Activated CD4-positive, alpha-beta T cell treated with anti-CD3 and anti-CD28 coated beads, Interleukin-2, amount 50 U/mL, for 48 hours (primary cell): ENCODE measurements at places on chromosomes 3 and 15.

GRCh38 chr3:132605374-132605792 is 8.3 kb downstream of the ACKR4 start:
- DNase-seq, result no peak

GRCh38 chr3:182473191-182473710 is 320.1 kb upstream of the ATP11B start:
- DNase-seq, result no peak

DNA sequence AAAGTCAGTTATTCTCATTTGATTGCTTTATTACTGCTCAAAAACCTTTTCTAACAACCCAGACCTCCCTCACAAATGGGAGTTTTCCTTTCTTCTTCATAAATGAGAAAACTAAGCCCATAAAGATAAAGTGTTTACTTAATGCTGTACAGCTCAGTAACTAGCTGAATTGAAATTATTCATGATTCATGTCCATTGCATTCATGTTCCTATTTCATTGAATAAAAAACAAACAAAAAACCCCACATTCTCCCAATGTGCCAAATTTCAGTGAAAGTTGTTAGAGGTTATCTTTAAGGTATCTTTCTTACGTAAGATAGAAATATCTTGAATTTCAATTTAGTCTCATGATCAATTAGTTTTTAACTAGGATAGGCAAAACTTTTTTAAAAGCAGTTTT is 2.8 kb downstream of the PLSCR2 start:
- no peak for DNase-seq

- no peak for DNase-seq
Measured at GRCh38 chr15:46386356-46386755, 751.5 kb downstream of the SQOR start.

DNA sequence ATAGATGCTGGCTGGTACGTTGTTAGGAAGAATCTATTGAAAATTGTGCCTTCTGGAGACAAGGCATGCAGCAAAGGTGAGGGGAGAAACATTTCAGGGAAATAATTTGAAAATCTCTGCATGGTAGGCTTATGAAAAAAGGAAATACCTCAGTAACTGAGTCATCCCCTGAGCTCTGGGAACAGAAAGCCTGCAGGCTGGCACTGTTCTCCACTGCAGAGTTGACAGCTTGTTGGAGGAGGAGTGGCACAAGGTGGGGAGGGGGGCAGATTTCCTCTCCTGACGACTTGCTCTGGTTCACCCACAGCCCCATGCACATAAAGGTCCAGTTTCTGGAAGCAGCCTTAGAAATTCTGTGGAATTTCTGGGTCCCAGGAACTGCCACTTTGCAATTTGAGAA is 179.4 kb downstream of the ABHD5 start:
- no peak for DNase-seq

- no peak for DNase-seq
Measured at GRCh38 chr15:31098953-31099740, 2.4 kb downstream of the TRPM1 start.

DNA sequence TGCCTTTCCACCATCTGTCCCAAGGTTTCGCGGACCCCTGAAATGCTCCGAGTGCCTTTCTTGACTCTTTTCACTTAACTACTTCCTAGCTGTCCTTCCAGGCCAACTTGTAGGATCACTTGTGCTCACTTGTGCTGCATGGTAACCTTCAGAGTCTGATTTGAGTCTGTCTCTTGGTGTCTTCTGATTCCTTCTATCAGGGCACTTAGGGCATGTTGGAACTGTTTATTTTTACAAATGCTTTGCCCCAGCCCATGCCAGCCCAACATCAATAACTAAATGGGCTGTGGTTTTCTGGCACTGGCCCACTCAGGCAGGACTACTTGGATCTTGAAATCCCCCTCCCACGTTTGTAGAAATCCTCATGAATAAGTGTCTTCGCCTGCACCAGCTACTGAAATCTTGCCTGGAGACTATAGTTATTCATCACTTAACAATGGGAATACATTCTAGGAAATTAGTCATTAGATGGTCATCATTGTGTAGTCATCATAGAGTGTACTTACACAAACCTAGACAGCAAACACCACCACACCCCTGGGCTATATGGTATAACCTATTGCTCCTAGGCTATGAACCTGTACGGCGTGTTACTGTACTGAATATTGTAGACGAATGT is 123.1 kb upstream of the STRIT1 start:
- DNase-seq, result no peak

DNA sequence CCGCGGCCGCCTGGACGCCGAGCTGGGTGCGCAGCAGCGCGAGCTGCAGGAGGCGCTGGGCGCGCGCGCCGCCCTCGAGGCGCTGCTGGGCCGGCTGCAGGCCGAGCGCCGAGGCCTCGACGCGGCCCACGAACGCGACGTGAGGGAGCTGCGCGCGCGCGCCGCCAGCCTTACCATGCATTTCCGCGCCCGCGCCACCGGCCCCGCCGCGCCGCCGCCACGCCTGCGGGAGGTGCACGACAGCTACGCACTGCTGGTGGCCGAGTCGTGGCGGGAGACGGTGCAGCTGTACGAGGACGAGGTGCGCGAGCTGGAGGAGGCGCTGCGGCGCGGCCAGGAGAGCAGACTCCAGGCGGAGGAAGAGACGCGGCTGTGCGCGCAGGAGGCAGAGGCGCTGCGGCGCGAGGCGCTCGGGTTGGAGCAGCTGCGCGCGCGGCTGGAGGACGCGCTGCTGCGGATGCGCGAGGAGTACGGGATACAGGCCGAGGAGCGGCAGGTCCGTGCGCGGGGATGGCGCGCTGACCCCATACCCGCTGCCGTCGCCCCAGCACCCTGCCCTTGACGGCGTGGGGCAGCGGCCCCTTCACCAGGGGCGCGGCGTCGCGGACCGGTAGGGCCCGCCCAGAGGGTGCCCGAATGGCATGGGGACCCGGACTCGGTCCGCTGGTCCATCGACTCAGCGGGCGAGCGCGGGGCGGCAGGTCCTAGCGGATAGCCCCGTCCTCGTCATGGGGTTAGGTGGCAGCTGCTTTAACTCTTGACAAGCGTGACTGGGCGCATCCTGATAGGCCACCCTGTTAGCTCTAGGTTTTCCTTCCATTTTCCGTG is 848 bp downstream of the SYNM start:
- peak; percentile 46 for DNase-seq

DNA sequence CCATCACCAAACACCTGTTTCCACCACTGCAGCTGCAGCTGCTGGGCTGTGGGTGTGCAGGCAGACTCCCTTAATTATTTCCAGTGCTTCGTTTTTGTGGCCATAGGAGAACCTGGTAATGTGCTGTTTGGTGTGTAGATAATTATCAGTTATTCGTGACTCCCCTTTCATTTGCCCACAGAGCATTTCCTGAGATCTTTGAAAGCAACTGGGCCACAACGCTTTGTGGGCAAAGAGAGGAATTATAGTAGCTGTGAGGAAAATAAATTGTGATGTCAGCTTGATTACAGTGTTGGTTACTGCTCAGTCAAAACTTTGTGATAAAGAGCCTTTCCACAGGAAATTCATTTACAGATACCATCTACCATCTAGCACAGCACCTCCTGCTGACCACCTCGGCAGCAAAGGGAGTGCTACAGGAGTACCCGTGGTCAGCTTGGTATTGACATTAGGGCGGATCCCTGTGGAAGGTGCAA is 193.3 kb upstream of the SLCO3A1 start:
- DNase-seq, result no peak

- no peak for DNase-seq
Measured at GRCh38 chr3:96814651-96815567, 515 bp downstream of the EPHA6 start.

DNA sequence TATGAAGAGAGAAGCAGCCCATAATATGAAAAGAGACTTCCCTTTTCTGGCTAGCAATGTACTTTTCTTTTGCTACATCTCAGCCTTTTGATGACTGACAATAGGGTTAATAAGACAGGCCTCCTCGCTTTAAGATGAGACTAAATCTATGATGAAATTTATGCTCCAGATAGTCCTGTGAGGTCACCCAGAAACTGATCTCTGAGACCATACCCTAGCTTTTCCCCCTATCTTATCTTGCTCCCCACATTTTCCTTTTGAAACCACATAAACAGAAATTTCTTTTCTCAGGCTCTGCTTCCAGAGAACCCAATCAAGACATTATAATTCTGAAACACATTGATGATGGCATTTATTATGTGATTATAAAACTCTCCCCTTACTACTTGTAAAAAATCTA is 168.8 kb upstream of the CADM2 start:
- no peak for DNase-seq

GRCh38 chr3:15667484-15667883 is 65.9 kb downstream of the BTD start:
- no peak for DNase-seq

DNA sequence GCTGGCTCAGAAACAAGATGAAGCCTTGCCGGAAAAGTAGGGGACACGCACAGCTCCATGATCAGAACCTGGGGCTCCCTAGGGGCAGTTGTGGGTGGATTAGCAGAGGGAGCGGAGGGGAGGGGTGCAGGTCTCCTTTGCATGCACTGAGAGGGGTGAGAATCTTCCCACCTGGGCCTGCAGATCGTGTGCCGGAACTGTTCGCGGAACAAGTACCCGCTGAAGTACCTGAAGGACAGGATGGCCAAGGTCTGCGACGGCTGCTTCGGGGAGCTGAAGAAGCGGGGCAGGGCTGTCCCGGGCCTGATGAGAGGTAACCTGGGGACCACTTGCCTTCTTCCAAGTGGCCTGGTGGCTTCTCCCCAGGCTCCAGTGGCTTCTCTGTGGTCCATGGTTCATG is 24.5 kb upstream of the NR2C2 start:
- DNase-seq, result no peak

DNA sequence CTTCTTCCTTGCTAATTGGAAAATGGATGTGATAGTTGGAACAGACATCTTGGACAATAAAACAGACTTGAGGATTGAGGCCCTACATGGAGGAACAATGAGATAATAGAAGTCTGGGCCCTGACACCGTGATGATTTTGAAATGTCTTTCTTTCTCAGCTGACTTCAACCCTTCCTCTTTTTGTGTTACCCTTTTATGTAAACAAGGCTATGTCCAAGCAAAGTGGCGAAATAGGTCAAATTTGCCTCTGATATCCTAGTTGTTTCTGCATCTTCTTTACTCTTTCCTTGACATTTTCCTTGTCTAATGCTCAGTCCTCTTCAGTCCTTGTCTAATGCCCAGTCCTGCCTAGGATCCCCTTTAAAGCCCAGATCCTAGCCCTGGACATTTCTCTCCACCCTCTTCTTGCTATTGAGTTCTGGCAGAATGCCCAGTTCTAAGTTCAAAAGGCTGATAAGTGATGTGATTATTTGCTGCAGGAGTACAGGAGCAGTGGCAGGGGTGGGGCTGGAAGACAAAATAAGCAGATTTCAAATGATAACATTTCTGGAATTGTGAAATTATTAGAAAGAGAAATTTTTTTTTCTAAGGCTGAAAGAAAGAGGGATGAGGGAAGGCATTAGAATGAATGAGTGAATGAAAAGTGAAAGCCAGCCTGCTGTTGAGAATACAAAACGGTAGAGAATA is 6.5 kb upstream of the VPS8 start:
- no peak for DNase-seq

DNA sequence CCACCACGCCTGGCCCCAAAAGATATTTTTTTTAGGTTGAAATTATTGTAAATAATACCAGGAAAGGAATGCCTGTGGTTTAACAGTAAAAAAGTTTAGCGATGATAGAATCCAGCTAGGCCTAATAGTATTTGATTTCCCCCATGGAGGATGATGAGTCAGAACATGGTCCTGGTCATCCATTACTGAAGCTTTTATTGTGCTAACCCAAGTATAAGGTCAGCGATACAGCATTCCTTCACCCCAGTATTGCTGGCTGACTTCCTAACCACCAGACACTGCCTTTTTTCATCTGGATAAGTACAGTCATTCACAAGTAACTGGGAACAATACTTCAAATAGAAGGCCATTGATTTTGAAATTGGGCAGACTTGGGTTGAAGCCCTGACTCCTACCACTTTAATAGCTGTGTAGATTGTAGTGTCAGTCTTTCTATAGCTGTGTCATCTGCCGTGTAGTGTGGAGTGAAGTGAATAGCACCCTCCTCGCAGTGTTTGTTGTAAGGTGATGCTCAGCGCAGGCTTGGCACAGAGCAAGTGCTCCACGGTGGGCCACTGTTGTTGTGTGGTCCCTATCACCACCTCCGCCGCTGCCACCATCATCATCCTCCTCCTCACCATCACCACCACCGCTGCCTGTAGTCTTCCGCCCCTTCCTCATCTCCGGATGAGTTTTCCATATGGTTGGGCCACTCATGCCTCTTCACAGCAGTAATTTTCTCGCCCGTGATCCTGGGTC is 436.0 kb upstream of the TPM1 start:
- DNase-seq, result no peak

DNA sequence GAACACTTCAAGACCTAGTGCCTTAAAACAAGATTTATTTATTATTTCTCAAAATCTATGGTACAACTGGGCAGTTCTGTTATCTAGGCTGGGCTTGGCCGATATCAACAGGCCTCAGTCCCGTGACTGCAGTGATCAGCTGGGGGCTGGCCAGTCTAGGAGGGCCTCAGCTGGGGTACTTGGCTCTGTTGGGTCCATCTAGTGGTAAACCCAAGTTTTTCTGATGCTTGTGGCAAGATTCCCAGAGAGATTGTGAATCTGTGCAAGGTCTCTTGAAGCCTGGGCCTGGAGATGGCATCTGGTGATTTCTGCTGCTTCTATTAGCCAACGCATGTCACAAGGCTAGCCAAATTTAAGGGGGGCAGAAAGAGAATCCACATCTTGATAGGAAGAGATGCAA is 482.4 kb upstream of the SGO1 start:
- DNase-seq, result no peak

DNA sequence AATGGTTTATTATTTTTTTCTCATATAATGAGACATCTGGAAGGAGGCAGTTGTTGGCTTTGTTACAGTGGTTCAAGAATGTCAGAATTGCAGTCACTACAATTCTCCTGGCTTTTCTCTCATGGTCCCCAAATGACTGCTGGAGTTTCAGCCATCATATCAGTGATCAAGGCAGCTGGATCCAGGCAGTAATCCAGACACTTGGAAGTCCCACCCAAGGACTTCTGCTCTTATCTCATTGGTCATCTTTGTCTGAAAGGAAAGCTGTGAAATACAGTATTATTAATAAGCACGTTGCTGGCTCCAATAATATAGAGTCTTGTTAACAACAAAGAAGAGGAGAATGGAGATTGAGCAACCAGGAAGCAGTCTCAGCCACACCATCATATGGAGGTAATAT is 22.9 kb upstream of the MED12L start:
- DNase-seq, result no peak

DNA sequence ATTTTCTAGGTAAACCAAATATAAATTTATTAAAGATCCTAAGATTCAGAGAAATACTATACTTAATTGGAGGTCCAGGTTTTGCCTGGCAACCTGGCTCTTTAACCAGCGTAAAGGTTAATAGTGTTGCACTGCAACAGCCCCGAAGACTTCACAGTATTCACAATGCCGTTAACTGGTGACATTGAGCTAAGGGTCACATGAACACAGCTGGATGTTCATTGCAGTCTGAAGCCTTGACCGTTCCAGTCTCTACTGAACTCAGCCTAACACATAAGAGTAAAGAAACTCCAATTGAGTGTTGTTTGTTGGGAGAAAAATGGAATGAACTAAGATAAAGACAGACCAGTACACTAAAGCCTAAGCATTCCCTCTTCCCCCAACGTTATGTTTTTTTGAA is 26.8 kb downstream of the NKIRAS1 start:
- no peak for DNase-seq

- no peak for DNase-seq
Measured at GRCh38 chr15:95095250-95095649, 863.9 kb downstream of the MCTP2 start.

GRCh38 chr15:69806287-69806915 is 291.3 kb downstream of the TLE3 start:
- no peak for DNase-seq
